ENCODE measurements at places on chromosomes 1 and 21. TPM values are rescaled to one million over a fixed set of nuclear protein-coding genes. Genes with fewer than 3 reads are reported as not detected.
A peak's percentile ranks its signal among the peaks of the same experiment; 100 is the strongest.

DNA sequence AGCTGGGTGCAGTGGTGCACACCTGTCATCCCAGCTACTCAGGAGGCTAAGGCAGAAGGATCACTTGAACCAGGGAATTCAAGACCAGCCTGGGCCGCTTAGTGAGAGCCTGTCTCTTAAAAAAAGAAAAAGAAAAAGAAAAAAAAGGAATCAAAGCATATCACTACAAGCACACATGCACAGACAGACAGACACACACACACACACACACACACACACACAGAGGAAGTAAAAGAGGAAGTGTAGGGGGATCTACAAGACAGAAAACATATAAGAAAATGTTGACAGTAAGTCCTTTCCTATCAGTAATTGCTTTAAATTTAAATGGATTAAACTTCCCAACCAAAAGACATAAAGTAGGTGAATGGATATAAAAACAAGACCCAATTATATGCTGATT lies 180.3 kb downstream of the FAF1 start:
- no peak for DNase-seq

GRCh38 chr1:55700359-55701130 lies 485.4 kb upstream of the USP24 start:
- no peak for DNase-seq

- DNase-seq: no peak
Observed at GRCh38 chr1:201739492-201740085, 89.4 kb upstream of the IPO9 start.

GRCh38 chr1:81699234-81699633 lies 101.5 kb upstream of the ADGRL2 start:
- no peak for DNase-seq

DNA sequence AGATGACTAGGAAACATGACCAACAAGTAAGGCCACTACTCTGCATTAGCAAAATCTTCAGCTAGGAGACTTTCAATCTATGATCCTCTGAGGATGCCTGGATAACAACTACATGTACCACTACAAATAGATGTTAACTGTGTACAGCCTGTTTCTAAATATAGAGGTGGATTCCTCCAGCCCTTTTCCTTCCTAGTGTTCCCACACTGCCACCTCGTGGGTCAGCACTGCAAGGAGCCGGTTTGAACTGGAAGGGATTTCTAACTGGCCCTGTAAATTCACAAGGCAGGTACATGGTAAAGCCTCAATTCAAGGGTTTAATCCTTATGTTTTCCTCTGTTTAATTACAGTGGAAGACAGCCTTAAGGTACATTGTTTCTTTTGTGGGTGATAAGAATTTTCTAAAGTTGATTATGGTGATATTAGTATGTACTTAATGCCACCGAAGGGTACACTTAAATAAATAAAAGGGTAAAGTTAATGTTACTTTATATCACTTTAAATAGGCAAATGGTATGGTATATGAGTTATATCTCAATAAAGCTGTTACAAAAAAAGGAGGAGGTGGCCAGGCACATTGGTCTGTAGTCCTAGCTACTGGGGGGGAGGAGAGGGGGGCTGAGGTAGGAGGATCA lies 14.4 kb downstream of the SMYD3 start:
- peak; percentile 29 for DNase-seq

DNA sequence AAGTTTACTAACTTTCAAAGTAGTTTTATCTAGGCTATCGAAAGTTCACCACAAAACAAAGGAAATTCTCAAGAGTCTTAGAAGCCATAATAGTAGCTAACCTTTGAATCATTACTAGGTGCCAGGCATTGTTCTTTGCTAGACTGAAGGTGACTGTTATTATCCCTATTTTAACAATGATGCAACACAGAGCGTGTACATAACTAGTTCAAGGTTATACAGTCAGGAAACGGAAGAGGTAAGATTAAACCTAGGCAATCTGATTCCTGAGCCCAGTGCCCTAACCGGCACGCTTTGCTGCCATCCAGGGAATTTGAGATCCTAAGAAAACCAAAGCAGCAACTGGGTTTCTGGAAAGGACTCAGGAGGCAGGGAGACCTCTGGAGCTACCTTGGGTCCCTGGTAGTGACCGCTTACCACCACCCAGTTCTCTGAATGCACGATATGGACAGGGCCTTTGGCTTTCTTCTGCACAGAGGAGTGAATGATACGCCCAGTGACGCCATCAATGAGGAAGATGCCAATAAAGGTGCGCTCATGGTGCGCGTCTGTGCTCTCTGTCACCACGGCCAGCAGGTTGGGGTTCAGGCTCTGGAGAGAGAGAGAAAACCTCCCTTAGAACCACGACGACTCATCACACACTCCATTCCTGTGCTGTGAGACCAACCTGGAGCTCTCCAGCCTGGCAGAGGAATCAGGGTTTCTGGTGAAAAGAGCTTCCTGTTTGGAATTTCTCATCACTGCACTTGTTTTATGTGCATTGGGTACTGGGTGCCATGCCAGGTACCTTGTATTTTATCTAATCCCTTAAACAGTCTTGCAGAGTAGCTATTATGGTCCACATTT lies 13.1 kb upstream of the UBR4 start:
- DNase-seq: no peak

- no peak for DNase-seq
Observed at GRCh38 chr1:240245629-240246020, 153.9 kb downstream of the FMN2 start.

ST6GALNAC5 gene
- not detected for total RNA-seq

KRTCAP2 gene
- 121 TPM for total RNA-seq

LCA5L gene
- 0.21 TPM for total RNA-seq

CYP4X1 gene
- total RNA-seq: 1.6 TPM
